Stomach (tissue), 19 donors: ENCODE measurements at places on chromosomes 13 and 19.

- H3K4me1 ChIP-seq = peaks cover 14% of the 10 kb centered on the region
- peak overlapping the region; percentile 85 for H3K4me3 ChIP-seq
- no peaks in the 10 kb centered on the region for H3K27me3 ChIP-seq
- H3K36me3 ChIP-seq = peaks cover 13% of the 10 kb centered on the region
- H3K27ac ChIP-seq = peak overlapping the region; percentile 92
- DNase-seq = no peak
Observed at GRCh38 chr19:57319869-57320179, 448 bp upstream of the ZNF543 start.

DNA sequence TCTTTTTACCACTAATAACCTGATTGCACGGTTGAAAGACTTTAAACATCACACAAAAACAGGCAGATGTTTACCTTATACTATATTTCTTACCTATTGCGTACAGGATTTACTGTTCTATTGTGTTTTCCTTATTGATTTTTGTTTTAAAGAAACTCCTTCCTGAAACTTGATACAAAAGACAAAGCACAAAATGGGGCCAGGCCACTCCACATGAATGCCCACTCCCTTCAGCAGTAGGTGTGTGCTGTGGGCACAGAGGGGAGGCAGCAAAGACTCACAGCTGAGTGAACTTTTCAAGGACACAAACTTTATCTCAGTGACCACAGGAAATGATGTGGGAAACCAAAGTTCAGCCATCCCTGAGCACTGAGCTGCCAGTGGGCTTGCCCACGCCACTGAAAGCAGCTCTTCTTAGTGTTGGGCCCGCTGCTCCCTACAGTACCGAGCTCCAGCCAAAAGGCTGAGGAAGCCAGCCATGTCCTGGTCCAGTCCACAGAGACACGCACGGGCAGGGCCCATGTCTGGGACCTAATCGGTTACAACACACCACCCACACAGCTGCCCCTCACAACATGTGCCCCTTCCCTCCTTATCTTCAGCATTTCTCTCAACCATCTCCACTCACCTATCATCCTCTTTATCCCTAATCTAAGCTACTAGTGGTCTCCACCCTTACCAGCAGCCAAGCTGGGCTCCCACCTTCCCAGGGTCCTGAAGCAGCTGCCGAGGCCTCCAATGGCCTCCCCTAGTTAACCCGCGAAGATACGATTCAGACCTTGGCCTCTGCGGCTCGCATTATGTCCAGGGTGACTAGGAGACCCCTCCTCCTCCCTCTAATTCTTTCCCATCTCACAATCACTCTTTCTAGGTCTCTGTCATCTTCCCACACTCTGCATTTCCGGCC is 39.5 kb downstream of the ATP7B start:
- H3K4me1 ChIP-seq = peaks cover 15% of the 10 kb centered on the region
- H3K27ac ChIP-seq = no peak overlapping the region
- DNase-seq = peak; percentile 69
- H3K36me3 ChIP-seq = no peaks in the 10 kb centered on the region
- H3K4me3 ChIP-seq = no peak overlapping the region
- H3K27me3 ChIP-seq = no peaks in the 10 kb centered on the region

GRCh38 chr13:99263126-99263785 is 5.1 kb upstream of the GPR18 start:
- H3K36me3 ChIP-seq = peaks cover 19% of the 10 kb centered on the region
- no peaks in the 10 kb centered on the region for H3K4me1 ChIP-seq
- DNase-seq = peak; percentile 45
- no peak overlapping the region for H3K4me3 ChIP-seq

DNA sequence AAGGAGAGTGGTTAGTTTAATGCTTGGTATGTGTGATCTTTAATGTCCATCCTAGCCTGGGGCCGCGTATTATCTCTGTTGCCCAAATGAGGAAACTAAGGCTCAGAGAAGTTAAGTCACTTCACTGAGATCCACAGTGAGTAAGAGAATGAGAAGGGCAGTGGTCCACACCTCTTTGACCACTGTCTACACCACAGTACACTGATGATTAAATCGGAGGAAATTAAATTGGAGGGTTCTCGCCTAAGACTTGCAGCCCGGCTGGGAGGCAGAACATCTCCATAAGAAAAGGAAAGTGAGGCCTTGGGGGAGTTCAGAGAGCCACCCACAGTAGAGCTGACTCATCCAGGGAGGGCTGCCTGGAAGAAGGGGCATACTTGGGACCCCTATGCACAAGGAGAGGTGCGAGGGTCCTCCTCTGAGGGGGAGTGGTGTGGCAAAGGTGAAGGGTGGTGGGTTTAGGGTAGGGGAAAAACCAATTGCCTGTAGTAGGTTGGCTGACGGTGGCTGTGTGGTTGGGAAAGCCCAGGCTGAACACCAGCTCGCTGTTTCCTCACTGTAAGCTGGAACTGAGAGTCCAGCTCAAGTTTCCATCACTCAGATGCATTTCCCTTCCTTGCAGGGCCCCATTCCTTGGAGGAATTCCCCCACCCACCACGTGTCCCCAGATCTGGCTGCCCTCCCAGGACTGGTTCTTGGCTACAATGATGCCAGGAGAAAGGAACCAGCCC is 15.0 kb upstream of the DHRS12 start:
- no peak overlapping the region for H3K27ac ChIP-seq
- H3K27me3 ChIP-seq = no peaks in the 10 kb centered on the region
- no peaks in the 10 kb centered on the region for H3K36me3 ChIP-seq
- H3K4me3 ChIP-seq = no peak overlapping the region

GRCh38 chr19:17448131-17448967 is at the start of gene TMEM221:
TMEM221 (minus strand) TSS chr19:17448668; CDS start chr19:17448462, 206 bp downstream.
- peak within 1 kb of the TSS; percentile 57 for H3K4me3 ChIP-seq
- H3K4me1 ChIP-seq = peaks cover 13% of the 10 kb centered on the region
- no peak within 1 kb of the TSS for H3K27ac ChIP-seq
- peak; percentile 47 for DNase-seq
- no peaks in the 10 kb centered on the region for H3K36me3 ChIP-seq

DNA sequence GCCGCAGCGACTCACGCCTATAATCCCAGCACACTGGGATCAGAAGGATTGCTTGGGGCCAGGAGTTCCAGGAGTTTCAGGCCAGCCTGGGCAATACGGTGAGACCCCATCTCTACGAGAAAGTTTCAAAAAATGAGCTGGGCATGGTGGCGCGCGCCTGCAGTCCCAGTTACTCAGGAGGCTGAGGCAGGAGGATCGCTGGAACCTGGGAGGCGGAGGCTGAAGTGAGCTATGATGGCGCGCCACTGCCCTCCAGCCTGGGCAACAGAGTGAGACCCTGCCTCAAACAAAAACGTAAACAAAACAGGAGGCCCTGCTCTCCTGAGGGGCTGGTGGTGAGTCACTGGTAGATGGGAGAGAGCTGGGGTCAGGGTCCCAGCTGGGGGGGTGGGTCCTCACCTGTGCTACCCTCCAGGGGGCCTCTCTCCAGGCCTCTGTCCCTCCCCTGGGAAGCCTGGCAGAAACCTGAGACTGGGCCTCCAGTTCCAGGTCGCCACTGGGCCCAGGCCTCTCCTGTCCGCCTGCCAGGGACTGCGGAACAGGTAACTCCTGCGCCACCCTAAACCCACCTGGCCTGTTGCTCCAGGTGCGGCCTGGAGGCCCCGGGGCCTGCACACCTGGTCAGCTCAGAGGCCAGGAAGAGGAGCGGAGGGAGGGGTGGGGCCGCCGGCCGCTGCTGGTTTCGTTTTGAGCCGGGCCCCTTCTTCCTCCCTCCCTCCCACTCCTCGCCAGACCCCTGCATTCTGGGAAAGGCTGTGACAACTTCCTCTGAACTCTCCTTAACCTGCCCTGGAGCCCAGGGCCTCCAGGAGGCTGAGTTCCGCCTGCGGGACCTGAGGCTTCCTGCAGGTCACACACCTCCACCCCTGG is 17.2 kb upstream of the ZBTB7A start:
- peaks cover 52% of the 10 kb centered on the region for H3K4me1 ChIP-seq
- no peaks in the 10 kb centered on the region for H3K36me3 ChIP-seq
- peak overlapping the region; percentile 27 for H3K4me3 ChIP-seq
- H3K27me3 ChIP-seq = no peaks in the 10 kb centered on the region
- peak overlapping the region; percentile 83 for H3K27ac ChIP-seq

DNA sequence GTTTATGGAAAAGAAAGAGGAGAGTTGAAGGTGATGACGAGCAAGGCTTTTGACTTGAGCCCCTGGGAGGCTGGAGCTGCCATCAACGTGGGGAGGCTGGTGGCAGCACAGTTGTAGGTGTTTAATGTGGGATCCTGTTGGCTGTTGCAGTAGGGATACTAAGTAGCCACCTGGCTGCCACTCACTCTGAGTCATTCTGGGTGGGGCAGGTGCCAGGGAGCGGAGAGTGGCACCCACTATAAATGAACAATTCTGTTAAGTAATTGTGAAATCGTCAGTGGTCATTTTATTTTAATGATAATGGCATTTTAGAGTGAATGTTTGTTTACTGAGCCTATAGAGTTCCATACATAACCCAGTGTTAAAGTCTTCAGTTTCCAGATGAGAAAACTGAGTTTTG is 9.8 kb downstream of the ZNF317 start:
- H3K4me1 ChIP-seq = no peaks in the 10 kb centered on the region
- DNase-seq = no peak
- peaks cover 55% of the 10 kb centered on the region for H3K36me3 ChIP-seq

DNA sequence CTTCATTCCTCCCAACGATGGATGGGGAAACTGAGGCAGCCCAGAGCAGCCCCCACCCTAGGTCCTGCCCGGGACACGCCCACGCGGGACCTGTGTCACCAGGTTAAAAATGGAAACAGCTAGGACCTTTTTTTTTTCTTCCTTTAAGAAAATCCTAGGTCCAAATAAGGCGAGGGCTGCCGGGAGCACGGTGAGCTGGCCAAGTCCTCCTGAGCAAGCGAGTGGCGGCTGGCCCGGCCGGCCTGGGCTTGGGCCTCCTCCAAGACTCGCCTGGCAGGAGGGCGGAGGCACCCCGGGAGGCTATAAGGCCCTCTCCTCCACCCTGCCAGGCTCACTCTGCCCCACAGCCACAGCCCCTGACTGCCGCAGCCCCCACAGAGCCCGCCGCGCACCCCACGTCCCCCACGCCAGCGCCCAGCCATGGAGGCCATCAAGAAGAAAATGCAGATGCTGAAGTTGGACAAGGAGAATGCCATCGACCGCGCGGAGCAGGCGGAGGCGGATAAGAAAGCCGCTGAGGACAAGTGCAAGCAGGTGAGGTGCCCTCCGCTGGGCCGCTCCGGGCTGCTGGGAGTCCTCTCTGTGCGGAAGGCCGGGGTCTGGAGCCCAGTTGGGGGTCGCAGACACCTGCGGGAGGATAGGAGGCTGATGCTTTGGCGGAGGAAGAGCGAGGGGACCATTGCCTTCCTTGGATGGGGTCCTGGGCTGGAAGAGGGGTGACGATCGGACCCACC is 8.9 kb upstream of the TPM4 start:
- H3K27ac ChIP-seq = peak overlapping the region; percentile 100
- peak overlapping the region; percentile 68 for H3K4me3 ChIP-seq
- H3K36me3 ChIP-seq = no peaks in the 10 kb centered on the region
- H3K4me1 ChIP-seq = peaks cover 40% of the 10 kb centered on the region

GRCh38 chr13:110714797-110715394 is 1.4 kb downstream of the ING1 start:
- H3K4me1 ChIP-seq = peaks cover 27% of the 10 kb centered on the region
- peak overlapping the region; percentile 100 for H3K27ac ChIP-seq
- peak overlapping the region; percentile 91 for H3K4me3 ChIP-seq
- no peaks in the 10 kb centered on the region for H3K27me3 ChIP-seq
- peaks cover 10% of the 10 kb centered on the region for H3K36me3 ChIP-seq

DNA sequence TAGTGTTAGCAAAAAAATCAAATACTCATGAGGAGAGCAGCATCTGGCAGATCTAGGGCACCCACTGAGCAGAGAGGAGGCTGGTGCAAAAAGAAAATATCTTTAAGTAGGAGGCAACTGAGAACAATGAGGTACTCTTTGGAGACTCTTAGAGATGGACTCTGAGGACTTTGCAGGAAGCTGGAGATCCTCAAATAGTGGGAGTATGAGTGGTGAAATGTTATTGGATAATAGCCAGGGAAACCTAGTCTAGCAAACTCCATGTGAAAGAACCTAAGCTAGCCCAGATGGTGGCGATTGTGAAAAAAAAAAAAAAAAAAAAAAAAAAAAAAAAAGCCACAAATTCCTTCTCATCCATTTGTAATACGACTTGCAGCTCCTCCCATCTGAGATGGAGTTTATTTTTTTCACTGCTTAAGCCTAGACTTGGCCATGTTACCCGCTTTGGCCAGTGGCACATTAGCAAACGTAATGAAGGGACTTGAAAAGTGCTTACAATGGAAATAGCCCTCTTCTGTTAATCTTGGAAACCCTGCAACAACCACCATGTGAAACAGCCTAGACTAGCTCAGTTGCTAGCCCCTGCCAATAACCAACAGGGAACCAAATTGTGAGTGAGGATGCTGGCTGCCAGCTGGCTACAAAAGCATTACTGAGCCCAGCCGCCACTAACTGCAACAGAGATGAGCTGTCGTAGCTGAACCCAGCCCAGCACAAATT is 476.2 kb downstream of the KLF12 start:
- H3K27me3 ChIP-seq = no peaks in the 10 kb centered on the region
- H3K27ac ChIP-seq = no peak overlapping the region
- H3K36me3 ChIP-seq = no peaks in the 10 kb centered on the region
- DNase-seq = peak; percentile 51

DNA sequence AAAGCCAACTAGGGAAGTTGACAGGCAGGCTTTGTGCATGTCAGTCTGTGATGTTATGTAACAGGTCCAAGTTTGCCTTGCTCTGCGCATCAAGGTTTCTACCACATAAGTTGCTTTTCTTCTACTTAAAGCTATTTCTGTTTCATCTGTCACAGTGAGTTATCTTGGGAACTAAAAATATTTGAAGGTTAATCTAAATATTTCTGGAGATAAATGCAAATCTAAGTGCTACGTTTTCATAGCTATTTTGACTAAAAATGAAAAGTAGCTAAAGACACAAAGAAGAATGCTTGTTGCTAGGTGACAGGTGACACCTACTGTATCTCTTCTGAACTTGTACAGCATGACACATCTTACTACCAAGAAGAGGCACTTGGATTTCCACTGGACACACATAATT is 135.6 kb downstream of the KLF12 start:
- no peaks in the 10 kb centered on the region for H3K4me1 ChIP-seq
- no peak overlapping the region for H3K27ac ChIP-seq
- H3K4me3 ChIP-seq = no peak overlapping the region
- DNase-seq = no peak
- no peaks in the 10 kb centered on the region for H3K36me3 ChIP-seq

GRCh38 chr13:48078251-48078656 is 16.6 kb downstream of the MED4 start:
- H3K4me1 ChIP-seq = no peaks in the 10 kb centered on the region
- H3K27ac ChIP-seq = no peak overlapping the region
- H3K27me3 ChIP-seq = no peaks in the 10 kb centered on the region

GRCh38 chr13:60753641-60754040 is 356.6 kb downstream of the TDRD3 start:
- no peak for DNase-seq
- no peaks in the 10 kb centered on the region for H3K27me3 ChIP-seq
- no peak overlapping the region for H3K4me3 ChIP-seq

- no peak for DNase-seq
- no peaks in the 10 kb centered on the region for H3K27me3 ChIP-seq
- H3K36me3 ChIP-seq = no peaks in the 10 kb centered on the region
- no peaks in the 10 kb centered on the region for H3K4me1 ChIP-seq
Observed at GRCh38 chr13:70353096-70353495, 244.8 kb upstream of the KLHL1 start.
